HS-5 (cell line): ENCODE measurements at places on chromosomes 1 and 21.

- no peak for DNase-seq
Observed at GRCh38 chr1:202317941-202318925, 23.5 kb downstream of the UBE2T start.

DNA sequence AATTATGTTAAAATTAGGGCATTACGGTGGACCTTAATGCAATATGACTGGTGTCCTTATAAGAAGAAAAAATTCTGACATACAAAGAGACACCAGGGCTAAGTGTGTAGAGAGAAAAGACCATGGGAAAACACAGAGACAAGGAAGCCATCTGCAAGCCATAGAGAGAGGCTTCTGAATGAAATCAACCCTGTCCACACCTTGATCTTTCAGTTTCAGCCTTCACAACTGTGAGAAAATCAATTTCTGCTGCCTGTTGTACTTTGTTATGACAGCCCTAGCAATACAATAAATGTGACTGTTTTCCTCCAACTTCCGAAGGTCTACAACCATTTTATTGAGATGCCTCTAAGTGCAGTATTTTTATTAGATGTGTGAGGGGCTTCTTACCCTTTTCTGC, 1407.2 kb downstream of the MRPL39 start:
- no peak for DNase-seq

DNA sequence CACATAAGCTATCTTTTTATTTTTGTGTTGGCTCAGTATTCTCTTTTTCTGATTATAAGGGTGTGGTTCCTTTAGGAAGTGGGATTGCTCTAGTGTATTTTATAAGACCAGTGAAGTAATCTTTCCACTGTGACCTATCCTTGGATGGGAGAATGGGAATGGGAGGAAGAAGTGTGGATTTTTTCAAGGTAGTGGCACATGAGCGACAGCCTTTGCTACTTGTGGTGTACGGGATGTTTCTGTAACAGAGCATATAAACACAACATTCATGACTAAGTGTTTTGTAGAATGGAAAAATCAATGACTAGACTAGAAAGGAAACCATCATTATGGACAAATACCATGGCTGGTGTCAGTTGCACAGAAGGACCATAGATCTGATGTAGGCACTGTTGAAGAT, 209.6 kb downstream of the GIPC2 start:
- no peak for DNase-seq

DNA sequence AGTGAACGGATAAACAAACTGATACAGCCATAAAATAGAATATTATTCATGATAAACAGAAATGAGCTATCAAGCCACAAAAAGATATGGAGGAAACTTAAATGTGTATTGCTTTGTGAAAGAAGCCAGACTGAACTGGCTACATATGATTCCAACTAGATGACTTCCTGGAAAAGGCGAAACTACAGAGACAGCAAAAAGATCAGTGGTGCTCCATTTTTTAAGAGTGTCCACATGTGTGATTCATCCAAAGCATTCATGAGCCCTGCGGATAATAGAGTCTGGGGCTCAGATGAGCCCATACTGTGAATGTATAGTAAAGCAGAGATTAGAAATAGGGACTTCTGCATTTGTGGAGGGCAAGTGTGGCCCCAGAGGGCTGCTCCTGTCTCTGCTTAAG, 7.8 kb upstream of the TMEM222 start:
- no peak for DNase-seq

- DNase-seq: no peak
Observed at GRCh38 chr1:37901191-37901892, 42.0 kb upstream of the MTF1 start.

- no peak for DNase-seq
Observed at GRCh38 chr1:229842302-229843255, 216.5 kb downstream of the URB2 start.

- DNase-seq: no peak
Observed at GRCh38 chr1:201900476-201900875, 11.8 kb downstream of the SHISA4 start.

GRCh38 chr1:54809496-54810074, 8.5 kb upstream of the TTC22 start:
- DNase-seq: no peak

DNA sequence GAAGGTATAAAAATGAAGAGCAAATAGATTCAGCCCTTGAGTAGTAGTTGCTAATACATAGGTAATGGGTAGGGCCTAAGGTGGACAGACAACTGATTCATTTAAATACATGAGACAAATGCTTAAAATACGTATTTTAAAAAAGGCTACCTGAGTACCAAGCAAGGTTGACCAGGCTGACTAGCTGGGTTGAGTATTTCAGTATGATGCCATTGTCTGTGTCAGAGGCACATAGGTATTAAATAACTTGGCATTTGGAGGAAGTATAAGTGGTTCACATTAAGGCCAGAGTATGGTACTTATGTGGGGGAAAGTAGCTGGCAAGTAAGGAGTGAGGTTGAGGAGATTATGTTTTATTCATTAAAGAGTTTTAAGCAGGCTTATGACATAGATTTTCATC, 19.4 kb downstream of the NEK7 start:
- no peak for DNase-seq
